ENCODE measurements at places on chromosomes 3 and 15.

DNA sequence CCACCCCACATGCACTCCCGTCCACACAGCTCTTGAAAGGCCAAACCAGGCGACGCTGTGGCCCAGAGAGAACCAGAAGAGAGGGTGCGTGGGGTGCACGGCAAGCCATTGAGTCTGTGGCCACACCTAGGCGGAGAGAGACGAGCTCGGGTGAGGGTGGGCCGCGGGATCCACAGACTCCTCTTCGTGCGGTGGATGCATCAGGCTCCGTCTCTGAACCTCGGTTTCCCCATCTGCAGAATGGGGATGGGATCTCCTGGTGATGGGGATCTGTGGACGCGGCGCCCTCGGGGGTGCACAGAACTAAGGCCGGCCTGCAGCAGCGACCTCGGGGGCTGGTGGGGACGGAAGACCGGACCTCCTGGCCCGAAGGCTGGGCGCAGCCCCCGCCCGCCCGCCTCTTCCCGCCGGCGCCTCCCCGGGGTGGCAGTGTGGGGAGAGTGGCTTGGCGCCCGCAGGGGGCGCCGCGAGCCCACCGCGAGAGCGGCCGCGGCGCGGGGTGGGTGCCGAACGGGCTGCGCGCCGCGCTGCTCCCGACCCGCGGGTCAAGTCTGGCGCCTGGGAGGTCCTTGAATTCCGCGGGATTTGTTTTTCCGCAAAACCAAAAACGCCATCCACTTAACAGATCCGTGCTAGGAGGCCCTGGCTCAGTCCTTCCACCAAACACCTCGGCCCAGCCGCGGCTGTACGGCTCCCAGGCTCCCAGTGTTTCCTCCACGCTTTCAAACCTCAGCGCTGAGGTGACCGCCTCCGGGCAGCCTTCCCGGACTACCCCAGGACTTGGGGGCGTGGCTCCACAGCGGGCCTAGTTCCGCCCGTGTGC is 13.2 kb upstream of the ADPGK start:
- peak; percentile 36 for DNase-seq

GRCh38 chr15:43966646-43967045 is 139.8 kb downstream of the WDR76 start:
- DNase-seq = no peak

DNA sequence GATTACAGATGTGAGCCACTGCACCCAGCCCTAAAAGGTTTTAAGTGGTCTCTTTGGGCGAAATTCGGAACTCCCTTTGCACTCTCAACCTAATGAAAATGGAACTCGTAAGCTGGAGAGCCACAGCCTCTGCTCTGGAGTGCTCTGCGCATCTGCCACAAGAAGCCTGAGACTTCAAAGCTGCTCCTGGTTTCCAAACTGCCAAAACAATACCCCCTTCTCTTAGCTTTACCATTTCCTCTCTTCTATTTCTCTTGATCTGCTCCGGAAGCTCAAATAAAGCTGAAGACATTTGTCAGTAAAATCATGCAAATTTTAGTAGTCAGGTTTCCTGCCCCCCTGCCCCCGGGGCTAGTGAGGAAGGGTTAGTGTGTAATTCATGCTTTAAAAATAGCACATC is 312.7 kb downstream of the MFSD1 start:
- no peak for DNase-seq

- DNase-seq = no peak
Observed at GRCh38 chr3:32004113-32004765, 22.7 kb downstream of the ZNF860 start.

- peak; percentile 41 for DNase-seq
Observed at GRCh38 chr3:194137506-194138474, 1.8 kb downstream of the HES1 start.

- DNase-seq = no peak
Observed at GRCh38 chr3:13062647-13063046, 10.6 kb downstream of the IQSEC1 start.

GRCh38 chr15:36601497-36601932 is 22.1 kb downstream of the CDIN1 start:
- DNase-seq = no peak

DNA sequence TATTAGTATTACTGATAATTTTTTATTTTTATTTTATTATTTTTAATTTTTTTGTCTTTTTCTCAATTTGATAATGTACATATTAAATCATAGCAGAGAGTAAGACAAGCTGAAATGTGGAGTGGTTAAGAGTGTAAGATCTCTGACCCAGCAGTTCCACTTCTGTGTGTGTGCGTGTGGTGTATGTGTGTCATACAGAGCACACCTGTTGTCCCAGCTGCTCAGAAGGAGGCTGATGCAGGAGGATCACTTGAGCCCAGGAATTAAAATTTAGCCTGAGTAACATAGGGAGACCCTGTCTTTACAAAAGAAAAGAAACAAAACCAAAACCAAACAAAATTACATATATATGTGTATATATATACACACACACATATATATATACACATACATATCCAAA is 1.4 kb upstream of the CIDEC start:
- no peak for DNase-seq

- no peak for DNase-seq
Observed at GRCh38 chr15:76078285-76078877, 18.6 kb downstream of the TMEM266 start.

DNA sequence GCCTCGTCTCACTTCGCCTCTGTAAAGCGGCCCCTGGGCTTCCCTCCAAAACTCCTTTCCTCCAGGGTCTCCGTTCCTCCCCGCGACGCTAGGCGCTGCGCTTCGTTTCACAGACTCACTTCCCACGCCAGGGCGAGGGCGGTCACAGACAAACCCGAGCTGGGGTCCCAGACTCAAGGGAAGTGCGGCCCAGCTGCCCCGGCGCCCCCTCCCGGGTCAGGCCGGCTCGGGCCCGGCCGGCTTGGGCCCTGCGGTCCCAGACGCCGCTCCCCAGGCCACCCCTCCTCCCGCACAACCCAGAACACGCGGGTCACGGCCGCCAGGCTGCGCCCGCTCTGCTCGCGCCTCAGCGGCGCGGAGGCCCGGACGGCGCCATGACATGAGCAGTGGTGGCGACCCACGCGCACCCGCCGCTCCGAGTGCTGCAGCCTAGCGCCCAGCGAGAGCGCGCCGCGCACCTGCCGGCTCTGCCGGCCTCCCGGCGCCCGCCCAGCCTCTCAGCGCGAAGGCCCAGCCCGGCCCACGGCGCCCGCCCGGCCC is 547 bp downstream of the NUP210 start:
- peak; percentile 54 for DNase-seq

Data from stimulated activated CD4-positive, alpha-beta T cell treated with anti-CD3 and anti-CD28 coated beads, Interleukin-12 subunit alpha, Interleukin-12 subunit beta, amount 100 ng/mL, for 4 hours (primary cell).